ENCODE measurements at places on chromosomes 16 and 17. TPM values are rescaled to one million over a fixed set of nuclear protein-coding genes. Genes with fewer than 3 reads are reported as not detected.

GRCh38 chr17:2841606-2842005, 45.4 kb downstream of the RAP1GAP2 start:
- H3K4me1 ChIP-seq = no peaks in the 10 kb centered on the region
- no peak overlapping the region for H3K27ac ChIP-seq
- H3K27me3 ChIP-seq = peaks cover 2% of the 10 kb centered on the region
- H3K4me3 ChIP-seq = no peak overlapping the region
- no peaks in the 10 kb centered on the region for H3K36me3 ChIP-seq
- DNase-seq = no peak

DNA sequence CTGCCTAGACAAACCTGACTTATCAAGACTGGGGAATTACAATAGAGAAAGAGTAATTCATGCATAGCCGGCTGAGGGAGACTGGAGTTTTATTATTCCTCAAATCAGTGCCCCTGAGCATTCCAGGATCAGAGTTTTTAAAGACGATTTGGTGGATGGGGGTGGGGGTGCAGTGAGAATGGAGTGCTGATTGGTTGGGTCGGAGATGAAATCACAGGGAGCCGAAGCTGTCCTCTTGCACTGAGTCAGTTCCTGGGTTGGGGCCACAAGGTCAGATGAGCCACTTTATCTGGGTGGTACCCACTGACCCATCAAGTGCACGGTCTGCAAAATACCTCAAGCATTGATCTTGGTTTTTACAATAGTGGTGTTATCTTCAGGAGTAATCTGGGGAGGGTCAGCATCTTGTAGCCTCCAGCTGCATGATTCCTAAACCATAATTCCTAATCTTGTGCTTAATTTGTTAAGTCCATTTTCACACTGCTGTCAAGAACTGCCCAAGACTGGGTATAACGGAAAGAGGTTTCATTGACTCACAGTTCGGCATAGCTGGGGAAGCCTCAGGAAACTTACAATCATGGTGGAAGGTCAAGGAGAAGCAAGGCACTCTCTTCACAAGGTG, 69.6 kb downstream of the MARF1 start:
- DNase-seq = no peak
- H3K27ac ChIP-seq = no peak overlapping the region
- H3K4me1 ChIP-seq = no peaks in the 10 kb centered on the region
- H3K36me3 ChIP-seq = no peaks in the 10 kb centered on the region

GRCh38 chr17:1709403-1709951, 700 bp downstream of the TLCD2 start:
- DNase-seq = no peak
- H3K36me3 ChIP-seq = peaks cover 31% of the 10 kb centered on the region
- no peak overlapping the region for H3K27ac ChIP-seq
- peaks cover 23% of the 10 kb centered on the region for H3K4me1 ChIP-seq
- H3K27me3 ChIP-seq = no peaks in the 10 kb centered on the region

DNA sequence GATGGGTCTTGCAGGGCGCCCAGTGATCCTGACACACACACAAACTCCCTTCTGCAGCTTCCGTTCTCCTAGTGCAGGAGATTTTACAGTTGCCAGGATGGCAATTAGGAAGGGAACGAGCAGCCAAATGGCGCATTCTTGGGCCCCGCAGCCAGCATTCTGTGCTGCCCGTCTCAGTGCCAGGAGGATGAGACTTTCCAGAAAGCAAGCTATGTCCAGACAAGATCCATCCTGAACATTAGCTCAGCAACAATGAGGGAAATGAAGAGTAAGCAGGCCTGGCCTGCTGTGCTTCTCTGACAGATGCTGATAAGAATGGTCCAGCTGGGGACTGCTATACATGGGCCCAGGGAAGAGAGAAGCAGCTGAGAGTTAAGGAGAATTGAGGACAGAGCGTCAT, 16.5 kb downstream of the SPPL2C start:
- H3K4me3 ChIP-seq = no peak overlapping the region
- no peaks in the 10 kb centered on the region for H3K4me1 ChIP-seq
- H3K36me3 ChIP-seq = no peaks in the 10 kb centered on the region
- H3K27ac ChIP-seq = no peak overlapping the region

DNA sequence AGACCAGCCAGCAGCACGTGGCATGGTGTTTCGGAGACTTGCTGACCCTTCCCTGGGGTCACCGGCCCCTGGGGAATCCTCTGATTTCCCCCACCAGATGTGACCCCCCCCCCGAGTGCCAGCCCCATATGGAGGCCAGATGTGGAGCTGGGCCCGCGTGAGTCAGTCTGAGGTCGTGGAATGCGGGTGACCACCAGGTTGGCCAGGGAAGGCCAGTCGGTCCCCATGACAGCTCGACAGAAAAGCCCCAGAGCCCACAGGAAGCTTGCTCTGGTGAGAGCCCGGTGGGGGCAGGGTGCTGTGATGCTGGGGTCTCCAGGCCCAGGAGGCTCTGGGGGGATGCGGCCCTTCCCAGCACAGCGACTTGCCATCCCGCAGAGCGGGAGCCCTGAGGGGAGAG, 209.0 kb downstream of the NTN1 start:
- H3K27me3 ChIP-seq = no peaks in the 10 kb centered on the region
- peak; percentile 31 for DNase-seq
- H3K27ac ChIP-seq = no peak overlapping the region
- H3K4me1 ChIP-seq = peaks cover 17% of the 10 kb centered on the region

- no peaks in the 10 kb centered on the region for H3K27me3 ChIP-seq
- no peak overlapping the region for H3K27ac ChIP-seq
- no peaks in the 10 kb centered on the region for H3K36me3 ChIP-seq
- no peak overlapping the region for H3K4me3 ChIP-seq
Measured at GRCh38 chr17:70184770-70185169, 15.4 kb downstream of the KCNJ2 start.

DNA sequence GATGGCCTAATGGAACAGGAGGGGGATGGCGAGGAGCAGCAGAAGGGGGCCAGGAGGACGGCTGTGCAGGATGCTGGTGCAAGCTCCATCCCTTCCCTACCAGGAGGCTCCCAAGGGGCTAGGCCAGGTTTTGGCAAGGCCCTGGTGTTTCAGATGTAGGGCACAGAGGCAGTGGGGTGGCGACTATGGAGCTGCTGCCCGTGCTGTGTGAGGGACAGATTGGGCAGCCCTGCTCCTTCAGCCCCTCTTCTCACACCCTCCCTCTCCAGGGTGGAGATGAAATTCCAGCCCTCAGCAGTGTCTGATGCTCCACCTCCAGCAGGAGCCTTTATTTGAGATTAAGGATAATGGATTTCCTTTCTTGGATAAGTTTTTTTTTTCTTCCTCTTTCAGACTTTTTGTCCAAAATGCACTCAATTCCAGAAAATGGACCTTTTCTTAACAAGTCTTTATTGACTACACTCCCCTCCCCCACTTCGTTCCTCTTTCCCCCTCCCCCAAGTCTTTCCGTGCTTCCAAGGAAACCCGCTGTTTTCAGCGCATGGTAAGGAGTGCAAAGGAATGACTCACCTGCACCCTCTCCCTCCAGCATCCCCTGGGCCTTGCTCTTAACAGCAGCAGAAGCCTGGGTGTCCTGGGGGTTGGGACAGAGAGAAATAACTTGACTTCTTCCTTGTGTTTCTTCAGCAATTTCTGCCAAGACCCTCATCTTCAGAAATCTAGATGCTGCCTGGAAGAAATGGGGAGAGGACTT, 95.2 kb downstream of the CCDC182 start:
- no peak overlapping the region for H3K27ac ChIP-seq
- H3K4me3 ChIP-seq = no peak overlapping the region
- H3K36me3 ChIP-seq = no peaks in the 10 kb centered on the region
- no peaks in the 10 kb centered on the region for H3K27me3 ChIP-seq

- no peak for DNase-seq
- no peaks in the 10 kb centered on the region for H3K27me3 ChIP-seq
- H3K27ac ChIP-seq = peak overlapping the region; percentile 24
Measured at GRCh38 chr16:9112166-9112843, 20.9 kb downstream of the HAPSTR1 start.

DNA sequence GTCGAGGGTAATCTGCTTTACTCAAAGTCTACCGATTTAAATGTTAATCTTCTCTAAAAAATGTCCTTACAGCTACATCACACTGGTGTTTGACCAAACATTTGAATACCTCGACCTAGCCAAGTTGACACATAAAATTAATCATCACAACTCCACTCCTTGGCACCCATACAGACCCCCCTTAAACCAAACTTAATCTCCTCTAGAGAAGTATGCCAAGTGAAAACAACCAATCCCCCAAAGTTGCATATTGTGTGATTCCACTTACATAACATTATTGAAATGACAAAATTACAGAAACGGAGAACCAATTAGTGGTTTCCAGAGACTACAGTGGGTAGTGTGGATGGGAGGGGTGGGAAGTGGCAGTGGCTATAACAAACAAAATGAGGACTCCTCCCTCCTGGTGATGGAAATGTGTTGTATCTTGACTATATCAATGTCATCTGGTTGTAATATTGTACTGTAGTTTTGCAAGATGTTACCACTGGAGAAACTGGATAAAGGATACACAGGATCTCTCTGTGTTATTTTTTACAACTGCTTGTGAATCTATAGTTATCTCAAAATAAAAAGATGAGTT, 39.4 kb downstream of the CAPNS2 start:
- H3K4me1 ChIP-seq = no peaks in the 10 kb centered on the region
- no peaks in the 10 kb centered on the region for H3K36me3 ChIP-seq
- peak; percentile 17 for DNase-seq
- H3K27ac ChIP-seq = no peak overlapping the region

DNA sequence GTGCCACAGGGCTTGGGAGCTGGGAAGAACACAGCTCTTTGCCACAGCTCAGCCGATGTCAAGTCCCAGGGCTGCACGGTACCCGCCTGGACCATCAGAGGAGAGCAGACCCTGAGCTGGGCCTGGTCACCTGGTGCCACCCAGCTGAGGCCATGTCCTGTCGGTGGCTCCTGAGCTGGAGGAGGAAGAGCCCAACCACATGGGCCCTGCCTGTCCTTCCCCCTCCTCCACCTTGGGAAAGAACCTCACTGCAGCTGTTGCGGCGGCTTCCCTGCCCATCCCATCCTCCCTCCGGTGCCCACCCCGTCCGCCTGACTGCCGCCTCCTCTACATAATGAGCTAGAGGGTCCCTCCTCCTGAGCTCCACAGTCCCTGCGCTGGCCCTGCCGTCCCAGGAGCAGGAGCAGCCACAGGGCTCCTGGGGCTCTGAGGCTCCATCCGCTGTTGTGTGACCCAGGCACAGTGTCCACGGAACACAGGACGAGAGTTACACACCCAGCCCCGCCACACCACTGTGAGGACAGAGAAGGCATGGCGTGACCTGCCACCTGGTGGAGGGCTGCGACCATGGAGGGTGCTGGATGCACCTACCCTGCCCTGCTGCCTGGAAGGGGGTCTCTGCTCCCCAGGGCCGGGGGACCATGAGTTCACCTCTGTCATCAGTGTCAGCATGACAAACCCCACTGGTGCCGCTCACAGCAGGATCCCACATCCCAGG, 21.4 kb upstream of the CHMP6 start:
- peaks cover 4% of the 10 kb centered on the region for H3K27me3 ChIP-seq
- peaks cover 8% of the 10 kb centered on the region for H3K4me1 ChIP-seq
- no peak for DNase-seq
- no peaks in the 10 kb centered on the region for H3K36me3 ChIP-seq

- H3K4me3 ChIP-seq = no peak overlapping the region
- H3K36me3 ChIP-seq = no peaks in the 10 kb centered on the region
- no peaks in the 10 kb centered on the region for H3K27me3 ChIP-seq
- H3K4me1 ChIP-seq = peaks cover 26% of the 10 kb centered on the region
- no peak overlapping the region for H3K27ac ChIP-seq
Measured at GRCh38 chr17:83054518-83055125, 24.8 kb upstream of the METRNL start.

The CLCN7 gene
- 66.7 TPM for total RNA-seq

The SCN4A gene
- 0.22 TPM for total RNA-seq

The TBC1D3D gene
- 0.43 TPM for total RNA-seq

The C16orf54 gene
- total RNA-seq = not detected

The CCL4 gene
- total RNA-seq = 21.8 TPM

Measured in astrocyte (in vitro differentiated cells and primary cell).